Gastroesophageal sphincter (tissue), 4 donors: ENCODE measurements at places on chromosomes 16 and 17. TPM values are rescaled to one million over a fixed set of nuclear protein-coding genes. Genes with fewer than 3 reads are reported as not detected.
A peak's percentile ranks its signal among the peaks of the same experiment; 100 is the strongest.

DNA sequence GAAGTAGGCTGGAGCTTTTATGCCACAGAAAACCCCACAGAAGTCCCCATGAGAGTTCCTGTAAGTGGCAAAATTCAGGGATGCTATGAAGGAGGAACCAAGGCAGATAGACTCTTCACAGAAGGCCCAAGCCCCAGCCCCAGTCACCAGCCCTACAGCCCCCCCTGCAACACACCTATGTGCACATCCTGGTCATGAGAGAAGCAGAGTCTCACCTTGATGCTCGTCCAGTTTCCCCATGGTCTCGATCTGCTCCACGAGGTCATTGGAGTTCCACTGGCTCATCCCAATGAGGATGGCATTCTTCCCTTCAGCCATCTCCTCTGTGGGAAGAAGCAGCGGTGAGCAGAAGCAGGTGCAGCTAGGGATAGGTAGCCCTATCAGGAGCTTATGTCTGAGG, 31.2 kb downstream of the PITPNM3 start:
- no peaks in the 10 kb centered on the region for H3K27me3 ChIP-seq
- ATAC-seq = no peak
- H3K27ac ChIP-seq = no peak overlapping the region
- no peaks in the 10 kb centered on the region for H3K4me1 ChIP-seq
- H3K4me3 ChIP-seq = no peak overlapping the region
- peaks cover 29% of the 10 kb centered on the region for H3K36me3 ChIP-seq

The EME1 gene
- not detected for total RNA-seq

GRCh38 chr16:9072806-9073341, 18.6 kb upstream of the HAPSTR1 start:
- no peak for ATAC-seq
- H3K4me1 ChIP-seq = no peaks in the 10 kb centered on the region
- H3K4me3 ChIP-seq = no peak overlapping the region
- H3K36me3 ChIP-seq = no peaks in the 10 kb centered on the region
- H3K27me3 ChIP-seq = peaks cover 12% of the 10 kb centered on the region

DNA sequence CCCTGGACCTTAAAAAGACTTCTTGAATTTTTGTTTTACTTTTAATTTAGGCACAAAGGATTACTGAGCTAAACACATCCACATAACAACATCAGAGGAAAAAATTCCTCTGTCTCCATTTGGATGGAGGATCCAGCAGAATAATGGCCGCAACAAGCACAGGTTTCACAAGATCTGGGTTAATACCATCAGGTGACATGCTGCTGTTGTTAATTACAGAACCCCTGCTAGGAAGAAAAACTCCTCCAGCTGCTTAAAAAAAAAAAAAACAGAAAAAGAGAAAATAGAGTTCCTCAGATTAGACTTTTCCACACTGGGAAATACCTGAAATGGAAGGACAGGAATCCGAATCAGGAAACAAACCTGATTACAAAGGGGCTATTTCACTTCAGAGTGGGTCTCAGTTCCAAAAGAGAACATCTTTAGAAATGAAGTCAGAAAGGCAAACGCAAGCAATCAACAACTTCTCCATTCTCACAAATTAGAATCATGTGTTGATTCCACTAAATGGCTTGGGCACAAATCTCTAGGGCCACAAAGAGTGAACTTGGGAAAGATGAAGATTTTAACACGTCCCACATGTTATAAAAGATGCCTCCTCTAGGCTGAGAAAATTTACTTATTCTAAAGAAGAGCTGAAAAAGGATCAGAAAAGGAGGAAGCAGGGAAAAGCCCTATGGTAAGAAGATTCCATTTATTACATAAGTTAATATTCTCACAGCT, 44.0 kb downstream of the SPOP start:
- ATAC-seq = no peak
- H3K27ac ChIP-seq = peak overlapping the region; percentile 89
- no peaks in the 10 kb centered on the region for H3K36me3 ChIP-seq
- peaks cover 36% of the 10 kb centered on the region for H3K4me1 ChIP-seq
- no peaks in the 10 kb centered on the region for H3K27me3 ChIP-seq

The WNT9B gene
- 0.81 TPM for total RNA-seq

The KRTAP4-11 gene
- total RNA-seq = not detected
